ENCODE measurements at places on chromosomes 2 and 18. TPM values are rescaled to one million over a fixed set of nuclear protein-coding genes. Genes with fewer than 3 reads are reported as not detected.

MYO3B gene
- not detected for total RNA-seq

GPR35 gene
- not detected for total RNA-seq

UCN gene
- not detected for total RNA-seq

KIF1A gene
- total RNA-seq: 0.13 TPM

NT5DC4 gene
- not detected for total RNA-seq

RAB1A gene
- 90.4 TPM for total RNA-seq

PFN4 gene
- total RNA-seq: not detected

ACVR1C gene
- total RNA-seq: not detected

APCDD1 gene
- total RNA-seq: not detected

DNAH6 gene
- under 0.01 TPM for total RNA-seq

COX5B gene
- 348 TPM for total RNA-seq

CFC1 gene
- not detected for total RNA-seq

PRSS56 gene
- not detected for total RNA-seq

ARHGEF4 gene
- not detected for total RNA-seq

GDF7 gene
- 0.10 TPM for total RNA-seq

SIX3 gene
- not detected for total RNA-seq

KCNS3 gene
- total RNA-seq: 4.8 TPM

ING5 gene
- 15.9 TPM for total RNA-seq

USP37 gene
- 6.5 TPM for total RNA-seq

AGXT gene
- not detected for total RNA-seq

RAB31 gene
- total RNA-seq: 27.7 TPM

HOXD4 gene
- 3.8 TPM for total RNA-seq

MAP2 gene
- total RNA-seq: 29.4 TPM

CHRND gene
- not detected for total RNA-seq

EVX2 gene
- not detected for total RNA-seq

DSC1 gene
- not detected for total RNA-seq

IL1RL1 gene
- total RNA-seq: 21.9 TPM

TMEM198 gene
- total RNA-seq: not detected

LIMS2 gene
- total RNA-seq: 43.8 TPM

KIDINS220 gene
- total RNA-seq: 31.3 TPM

NPHP1 gene
- total RNA-seq: 5.7 TPM

LYPD6 gene
- total RNA-seq: 3.9 TPM

CDK15 gene
- not detected for total RNA-seq

SP5 gene
- total RNA-seq: not detected

CAPN10 gene
- total RNA-seq: 23.1 TPM

NYAP2 gene
- total RNA-seq: not detected

ABCA12 gene
- total RNA-seq: 0.05 TPM

SKOR2 gene
- total RNA-seq: not detected

TRIM43 gene
- not detected for total RNA-seq
